Mesendoderm (in vitro differentiated cells): ENCODE measurements at places on chromosomes 1 and 21.

- DNase-seq: no peak
Measured at GRCh38 chr1:189726806-189727205, 750.9 kb downstream of the BRINP3 start.

GRCh38 chr21:36111238-36111637 is 23.6 kb upstream of the CBR3 start:
- DNase-seq: no peak

DNA sequence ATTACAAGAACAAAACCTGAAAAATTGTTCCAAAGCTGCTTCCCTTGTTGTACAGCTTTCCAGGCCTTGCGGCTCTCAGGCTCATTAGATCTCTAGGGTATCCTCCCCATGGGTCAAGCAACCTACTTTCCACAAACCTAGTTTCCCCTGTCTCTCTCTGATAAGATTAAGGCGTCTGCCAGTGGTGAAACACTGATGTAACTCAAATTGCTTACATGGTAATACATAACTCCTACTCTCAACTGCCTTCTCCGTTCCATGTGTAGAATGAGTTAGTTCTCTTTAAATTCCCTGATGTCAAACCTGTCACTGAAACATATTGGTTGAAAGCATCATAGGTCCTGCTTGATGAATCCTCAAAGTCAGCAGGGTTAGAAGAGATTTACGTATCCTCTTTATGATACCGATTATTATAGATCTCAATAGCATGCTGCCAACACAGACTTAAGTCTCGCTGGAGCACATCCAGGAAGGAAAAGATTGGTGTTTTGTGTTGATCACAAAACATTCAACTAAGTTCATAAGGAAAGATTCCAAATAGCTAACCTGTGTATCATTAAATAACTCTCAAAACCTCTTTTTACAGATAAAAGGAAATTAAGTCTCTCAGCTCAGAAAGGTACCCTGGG is 10.6 kb downstream of the PPP1R15B start:
- DNase-seq: no peak

DNA sequence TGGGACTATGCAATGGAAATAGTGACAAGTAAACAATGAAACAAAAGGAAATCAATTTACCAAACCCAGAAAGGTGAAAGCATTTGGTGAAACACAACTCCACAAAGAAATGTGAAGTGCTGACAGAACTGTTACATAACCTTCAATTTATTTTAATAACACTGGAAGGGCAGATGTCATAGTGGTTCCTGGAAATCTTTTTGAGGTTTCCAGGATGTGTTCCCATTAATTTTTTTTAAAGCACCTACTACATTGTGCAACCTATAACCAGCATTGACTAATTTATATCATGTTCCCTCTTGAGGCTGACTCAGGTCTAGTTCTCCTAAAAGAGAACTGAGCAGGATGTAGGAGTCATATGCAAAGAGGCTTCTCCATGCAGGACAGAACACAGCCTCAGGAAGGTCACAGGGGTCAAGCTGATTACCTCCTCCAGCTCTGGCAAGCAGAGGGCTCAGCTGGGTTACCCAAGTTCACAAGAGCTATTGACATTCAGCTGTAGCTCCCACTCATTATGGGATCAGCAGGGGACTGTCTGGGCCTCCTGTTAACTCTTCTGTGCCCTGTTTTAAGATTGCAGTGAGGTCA is 157.1 kb upstream of the NRIP1 start:
- DNase-seq: peak; percentile 95

DNA sequence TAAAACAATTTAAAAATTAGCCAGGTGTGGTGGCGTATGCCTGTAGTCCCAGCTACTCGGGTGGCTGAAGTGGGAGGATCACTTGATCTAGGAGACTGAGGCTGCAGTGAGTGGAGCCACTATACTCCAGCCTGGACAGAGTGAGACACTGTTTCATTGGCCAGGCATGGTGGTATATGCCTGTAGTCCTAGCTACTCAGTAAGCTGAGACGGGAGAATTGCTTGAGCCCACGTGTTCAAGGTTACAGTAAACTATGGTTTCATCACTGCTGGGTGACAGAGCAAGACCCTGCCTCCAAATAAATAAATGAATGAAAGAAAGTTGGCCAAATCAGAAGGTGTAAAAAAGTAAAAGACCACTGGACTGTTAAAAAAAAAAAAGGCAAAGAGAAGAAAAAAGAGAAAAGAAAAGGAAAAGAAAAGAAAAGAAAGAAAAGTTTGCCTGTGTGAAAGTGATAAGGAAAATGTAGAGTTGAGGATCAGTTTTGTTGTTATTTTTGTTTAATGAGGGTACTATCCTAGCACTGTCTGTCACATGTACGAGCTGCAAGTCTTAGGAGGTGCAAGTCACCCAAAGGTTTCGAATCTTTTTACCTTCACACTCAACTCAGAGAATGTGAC is 52.3 kb downstream of the LUZP1 start:
- no peak for DNase-seq

- peak; percentile 72 for DNase-seq
Measured at GRCh38 chr1:51752073-51752948, 126.2 kb downstream of the NRDC start.

GRCh38 chr1:109481646-109482045 is 2.1 kb upstream of the ATXN7L2 start:
- no peak for DNase-seq

DNA sequence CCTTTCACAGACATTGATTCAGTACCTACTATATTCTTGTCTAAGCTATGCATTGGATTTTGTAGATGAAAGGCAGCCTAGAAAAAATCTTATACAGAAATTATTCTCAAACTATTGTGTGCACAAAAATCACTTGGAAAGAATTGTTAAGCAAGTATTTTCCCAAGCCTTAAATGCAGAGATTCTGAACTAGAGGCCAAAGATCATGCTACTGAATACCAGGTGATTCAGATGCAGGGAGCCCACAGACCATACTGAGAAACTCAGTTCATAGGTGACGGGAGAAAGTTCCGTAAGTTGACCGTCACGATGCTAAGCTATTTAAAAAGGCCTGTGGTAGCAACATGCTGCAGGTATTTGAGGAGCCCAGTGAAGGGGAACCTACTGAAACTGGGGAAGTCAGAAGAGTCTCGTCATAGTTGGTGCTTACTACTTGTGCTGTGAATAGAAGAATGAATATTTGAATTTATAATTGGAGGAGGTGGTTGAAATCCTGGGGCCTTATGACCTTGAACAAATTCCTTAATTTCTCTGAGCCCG is 150.8 kb downstream of the NFIA start:
- DNase-seq: no peak

GRCh38 chr1:65371544-65371943 is 48.9 kb upstream of the LEPR start:
- DNase-seq: no peak

- DNase-seq: no peak
Measured at GRCh38 chr21:32566741-32567389, 18.5 kb downstream of the TCP10L start.

DNA sequence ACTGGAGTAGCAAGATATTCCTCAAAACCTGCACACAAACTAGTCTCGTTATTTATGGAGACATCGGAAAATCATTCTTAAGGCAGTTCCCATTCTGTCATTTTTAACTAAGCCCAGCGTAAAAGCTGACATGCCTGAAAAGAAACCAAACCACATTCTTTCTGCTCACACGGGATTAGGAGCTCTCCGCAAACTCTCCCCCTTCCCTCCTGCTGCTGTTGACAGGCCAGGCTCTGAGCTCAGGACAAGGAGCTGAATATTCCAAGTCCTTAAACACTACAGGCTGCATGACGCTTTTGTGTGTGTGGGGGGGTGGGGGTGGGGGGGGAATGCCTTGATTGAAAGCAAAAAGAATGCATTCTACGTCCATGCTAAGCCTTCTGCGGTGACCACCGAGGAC is 5.2 kb downstream of the OLIG1 start:
- peak; percentile 86 for DNase-seq

GRCh38 chr1:5688081-5689077 is 303.8 kb downstream of the NPHP4 start:
- no peak for DNase-seq

- no peak for DNase-seq
Measured at GRCh38 chr1:225494789-225495359, 67.0 kb upstream of the LBR start.

GRCh38 chr1:19057182-19057779 is 100.8 kb upstream of the IFFO2 start:
- no peak for DNase-seq

- no peak for DNase-seq
Measured at GRCh38 chr1:117001254-117001927, at the start of gene CD101. TSS of gene CD101 (plus strand) at chr1:117001760. CDS start at chr1:117001818, 58 bp downstream.

- DNase-seq: no peak
Measured at GRCh38 chr21:31479222-31479621, 135.2 kb upstream of the TIAM1 start.

GRCh38 chr1:52601991-52602855 is at the start of gene GPX7:
TSS of gene GPX7 (plus strand) at chr1:52602371. CDS start at chr1:52602410, 39 bp downstream.
- DNase-seq: peak; percentile 74

DNA sequence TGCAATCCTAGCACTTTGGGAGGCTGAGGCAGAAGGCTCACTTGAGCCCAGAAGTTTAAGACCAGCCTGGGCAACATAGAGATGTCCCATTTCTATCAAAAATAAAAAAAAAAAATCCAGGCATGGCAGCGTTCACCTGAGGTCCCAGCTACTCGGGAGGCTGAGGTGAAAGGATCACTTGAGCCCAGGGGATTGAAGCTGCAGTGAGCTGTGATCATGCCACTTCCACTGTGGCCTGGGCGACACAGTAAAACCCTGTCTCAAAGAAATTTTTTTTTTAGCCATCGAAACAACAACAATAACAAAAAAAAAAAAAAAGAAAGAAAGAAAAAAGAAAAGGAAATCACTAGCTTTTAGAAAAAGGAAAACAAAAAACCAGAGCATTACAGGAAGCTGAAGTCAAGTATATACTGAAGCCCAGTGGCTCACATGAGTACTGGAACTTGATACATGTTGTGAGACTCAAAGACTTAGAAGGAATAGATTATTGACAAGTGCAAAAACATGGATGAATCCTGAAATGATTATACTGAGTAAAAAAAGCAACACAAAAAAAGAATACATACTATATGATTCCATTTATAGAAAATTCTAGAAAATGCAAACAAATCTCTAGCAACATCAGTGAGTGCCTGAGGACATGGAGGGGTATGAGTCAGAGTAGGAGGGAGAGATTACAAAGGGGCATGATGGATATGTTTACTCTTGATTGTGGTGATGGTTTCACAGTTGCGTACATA is 6.1 kb upstream of the RABGAP1L start:
- DNase-seq: no peak

DNA sequence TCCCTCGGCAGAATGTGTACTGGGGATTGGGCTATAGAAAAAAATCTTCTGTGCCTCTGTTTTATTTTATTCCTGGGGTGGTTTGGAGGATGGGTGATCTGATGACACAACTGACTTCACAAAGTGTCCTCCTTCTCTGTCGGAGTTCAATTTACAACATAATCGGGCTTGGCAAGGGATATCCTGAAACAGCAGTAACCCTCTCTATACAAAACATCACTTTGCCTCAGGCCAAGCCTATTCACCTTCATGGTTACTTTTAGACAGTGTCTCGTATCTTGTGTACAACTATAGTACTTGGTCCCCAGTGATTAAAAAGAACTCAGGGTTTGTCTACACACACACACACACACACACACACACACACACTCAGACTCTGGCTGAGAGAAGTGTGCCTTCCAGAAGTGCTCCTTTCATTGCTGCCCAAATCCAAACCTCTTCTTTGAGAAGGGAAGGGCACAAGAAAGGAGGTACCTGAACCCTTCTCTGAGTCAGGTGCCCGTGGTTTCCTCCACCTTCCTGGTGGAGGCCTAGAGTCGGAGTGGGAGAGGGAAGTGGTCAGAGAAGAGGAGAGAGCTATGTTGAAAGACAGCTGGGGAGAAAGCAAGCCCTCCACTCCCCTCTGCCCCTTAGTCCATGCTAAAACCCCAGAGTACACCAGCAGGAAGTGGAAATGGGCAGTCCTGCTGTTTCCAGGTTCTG is 62.4 kb upstream of the POU2F1 start:
- DNase-seq: no peak

GRCh38 chr1:222064388-222065211 is 322.7 kb upstream of the DUSP10 start:
- DNase-seq: no peak

- DNase-seq: peak; percentile 85
Measured at GRCh38 chr1:200410566-200410878, 686 bp upstream of the ZNF281 start.

DNA sequence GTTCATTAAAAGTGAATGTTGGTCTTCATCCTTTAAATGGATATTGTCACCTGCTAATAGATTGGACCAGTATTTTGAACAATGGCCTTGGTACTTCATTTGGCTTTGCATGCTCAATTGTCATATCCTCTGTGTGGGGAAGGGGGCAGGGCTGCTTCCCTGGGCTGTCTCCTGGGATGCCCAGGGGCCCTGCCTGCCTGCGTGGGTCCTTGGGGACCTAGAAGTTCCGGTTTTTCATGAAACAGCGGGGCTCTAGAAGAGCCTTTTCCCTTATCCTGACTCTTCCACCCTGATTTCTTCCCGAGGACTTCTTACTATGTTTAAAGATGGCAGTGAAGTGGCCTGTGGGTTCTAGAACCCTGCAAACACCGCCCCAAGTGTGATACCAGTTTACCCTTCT is 97.5 kb downstream of the DISC1 start:
- DNase-seq: no peak

- DNase-seq: no peak
Measured at GRCh38 chr1:87437663-87438295, 109.1 kb downstream of the LMO4 start.

GRCh38 chr1:169091480-169091941 is 15.0 kb upstream of the ATP1B1 start:
- no peak for DNase-seq

DNA sequence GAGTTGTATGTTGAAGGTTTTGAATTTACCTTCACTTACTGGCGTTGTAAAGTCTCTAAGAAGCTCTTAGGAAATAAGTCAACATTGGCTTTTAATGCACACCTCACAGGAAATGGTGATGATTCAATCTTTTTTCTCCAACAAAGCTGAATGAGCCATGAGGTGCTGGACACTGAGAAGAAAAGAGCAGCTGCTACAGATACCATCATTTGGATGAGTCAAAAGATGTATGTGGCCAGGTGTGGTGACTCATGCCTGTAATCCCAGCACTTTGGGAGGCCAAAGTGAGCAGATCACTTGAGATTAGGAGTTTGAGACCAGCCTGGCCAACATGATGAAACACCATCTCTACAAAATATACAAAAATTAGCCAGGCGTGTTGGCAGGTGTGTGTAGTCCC is 3.3 kb upstream of the IL23R start:
- DNase-seq: peak; percentile 14

- no peak for DNase-seq
Measured at GRCh38 chr1:197225611-197226010, 42.4 kb upstream of the CRB1 start.

DNA sequence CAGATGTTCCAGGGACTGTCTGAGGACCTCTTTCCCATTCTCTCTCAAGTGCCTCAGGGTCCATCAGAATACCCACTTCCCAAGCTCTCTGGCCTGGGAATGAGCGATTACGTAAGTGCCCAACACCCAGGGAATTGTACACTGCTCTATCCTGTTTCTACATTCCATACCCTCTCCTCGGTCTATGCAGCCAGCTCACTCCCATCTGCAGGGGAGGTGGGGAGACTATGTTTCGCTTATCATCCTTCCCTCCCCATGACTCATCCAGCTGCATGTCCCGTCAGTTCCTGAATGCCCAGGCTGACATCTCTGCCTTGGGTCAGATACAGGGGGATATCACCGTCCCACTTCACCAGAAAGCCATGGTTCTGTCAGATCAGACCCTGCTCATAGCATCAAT is 34.5 kb upstream of the CD1D start:
- DNase-seq: no peak

- no peak for DNase-seq
Measured at GRCh38 chr21:45922648-45923047, 58.9 kb upstream of the COL6A1 start.

GRCh38 chr1:245067257-245067656 is 87.5 kb upstream of the KIF26B start:
- DNase-seq: no peak
